Stimulated activated CD8-positive, alpha-beta memory T cell treated with anti-CD3 and anti-CD28 coated beads, Interleukin-7, amount 100 ng/mL, for 1 hour (primary cell): ENCODE measurements at places on chromosomes 2 and 18.

DNA sequence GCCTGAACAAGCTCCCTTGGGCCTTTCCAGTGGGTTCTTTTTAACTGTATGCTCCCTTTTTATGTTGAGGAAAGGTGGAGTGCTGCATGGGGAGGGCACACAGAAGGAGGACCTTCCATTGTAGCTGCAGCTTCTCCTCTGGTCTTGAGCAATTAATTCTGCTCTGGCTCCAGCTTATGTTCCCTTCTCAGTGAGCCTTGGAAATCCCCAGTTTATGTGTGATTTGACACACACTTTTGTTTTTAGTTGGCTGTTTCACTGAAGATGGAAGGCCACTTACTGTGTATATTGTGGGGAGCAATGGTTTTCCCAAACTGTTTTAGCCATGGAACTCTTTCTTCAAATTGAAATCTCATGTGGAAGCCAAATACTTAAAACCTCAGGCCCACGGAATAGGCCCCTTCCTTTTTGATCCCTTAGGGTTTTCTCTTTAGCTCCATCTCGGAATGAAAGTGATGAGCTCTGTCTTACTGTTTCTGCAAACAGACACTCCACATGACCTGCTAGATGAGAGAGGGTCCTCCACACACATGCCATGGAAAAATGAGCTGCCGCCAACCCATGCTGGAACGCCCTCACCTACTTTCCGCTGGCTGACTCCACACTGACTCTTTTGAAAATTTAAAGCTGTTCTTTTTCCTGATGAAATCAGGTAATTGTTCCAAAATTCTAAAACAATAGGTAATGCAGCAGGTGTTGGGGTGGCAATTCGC lies 280.9 kb upstream of the SIX2 start:
- DNase-seq = no peak

DNA sequence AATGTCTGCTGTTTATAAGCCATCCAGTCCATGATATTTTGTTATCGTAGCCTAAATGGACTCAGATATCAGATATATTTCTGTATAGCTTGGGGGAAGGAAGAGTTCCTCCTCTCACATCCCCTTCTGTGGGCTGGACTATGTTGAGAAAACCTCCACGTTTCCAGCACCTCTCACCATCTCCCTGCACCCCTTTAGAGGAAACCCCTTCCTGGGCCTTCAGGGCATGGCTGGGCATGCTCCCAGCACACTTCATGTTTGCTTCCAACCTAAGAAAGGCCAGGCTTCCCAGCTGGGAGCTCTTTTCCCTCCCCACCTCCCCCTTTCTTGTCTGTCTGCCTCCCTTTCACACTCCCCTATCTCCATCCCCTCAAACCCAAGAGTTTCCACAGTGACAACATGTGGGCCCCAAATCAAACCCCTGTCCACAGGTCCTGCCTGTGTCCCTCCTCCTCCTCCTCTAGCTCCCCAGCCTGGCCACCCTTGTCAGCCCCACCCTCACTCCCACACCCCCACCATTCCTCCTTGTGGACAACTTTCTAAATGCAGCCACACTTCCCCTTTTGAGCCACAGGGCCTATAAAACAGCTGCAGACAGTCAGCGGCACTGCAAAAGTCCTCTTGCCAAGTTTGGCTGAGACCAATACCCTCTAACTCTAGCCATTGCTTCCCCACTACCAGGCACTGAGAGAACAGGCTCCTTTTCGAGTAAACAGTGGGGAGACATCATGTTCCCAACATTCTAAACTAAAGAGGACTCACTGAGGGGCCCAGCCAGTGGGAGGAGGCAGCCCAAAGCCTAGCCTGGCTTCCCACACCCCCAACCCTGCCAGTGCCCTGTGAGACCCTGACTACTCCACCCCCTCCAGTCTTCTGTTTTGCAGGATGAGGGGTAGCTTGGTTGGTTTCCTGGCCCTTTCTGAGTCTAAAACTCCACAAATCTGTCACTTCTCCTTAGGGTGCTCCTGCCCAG lies 120.5 kb downstream of the ZFP36L2 start:
- no peak for DNase-seq

GRCh38 chr2:241315879-241316631 lies at the start of gene SEPTIN2:
Gene SEPTIN2 (plus strand): TSS chr2:241315925. CDS start chr2:241324233, 8,308 bp downstream.
- DNase-seq = peak; percentile 59

- no peak for DNase-seq
These were observed 60.3 kb downstream of the INPP5D start for GRCh38 chr2:233120459-233120858.
